ENCODE measurements at places on chromosomes 5 and 9.

DNA sequence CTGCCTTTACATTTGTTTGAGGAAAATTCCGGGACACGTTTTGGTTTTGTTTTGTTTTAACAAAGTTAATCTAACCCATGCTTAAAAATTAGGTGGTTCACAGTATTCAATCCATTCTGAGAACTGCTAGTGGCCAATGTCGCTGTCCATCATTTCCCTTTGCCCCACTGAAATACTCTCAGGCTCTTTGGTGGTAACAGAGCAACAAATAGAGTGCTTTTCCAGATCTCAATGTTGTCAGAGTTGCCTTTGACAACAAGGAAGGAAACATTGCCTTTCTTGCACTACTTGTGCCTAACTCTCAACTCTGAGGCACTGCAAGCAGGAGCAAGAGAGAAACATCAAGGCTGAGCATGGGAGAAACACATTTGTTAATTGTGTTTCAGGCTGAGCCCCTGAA is 154.0 kb downstream of the MCTP1 start:
- peak; percentile 28 for DNase-seq

- DNase-seq = no peak
Observed at GRCh38 chr5:30871196-30871595, 322.3 kb upstream of the CDH6 start.

GRCh38 chr5:81205058-81205457 is 28.1 kb upstream of the CKMT2 start:
- no peak for DNase-seq

GRCh38 chr5:179379321-179379890 is 34.1 kb upstream of the ADAMTS2 start:
- DNase-seq = no peak

GRCh38 chr9:73038613-73039012 is 85.8 kb upstream of the ALDH1A1 start:
- peak; percentile 85 for DNase-seq

DNA sequence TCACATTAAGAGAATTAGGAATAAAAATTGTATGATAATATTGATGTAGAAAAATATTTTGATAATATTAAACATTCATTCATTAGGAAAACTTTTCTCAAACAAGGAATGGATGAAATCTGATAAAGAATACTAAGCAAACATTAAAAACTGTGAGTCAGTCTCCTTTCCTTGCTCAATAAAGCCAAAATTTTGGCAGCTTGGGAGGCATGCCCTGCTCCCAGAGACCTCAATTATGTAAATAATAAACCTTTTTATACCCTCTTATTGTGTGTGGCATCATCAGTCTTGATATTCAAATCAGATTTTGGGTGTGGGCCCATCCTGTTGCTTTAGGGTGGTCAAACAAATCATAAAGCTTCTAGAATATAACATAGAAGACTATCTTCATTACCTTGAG is 36.6 kb upstream of the CCL21 start:
- DNase-seq = no peak

DNA sequence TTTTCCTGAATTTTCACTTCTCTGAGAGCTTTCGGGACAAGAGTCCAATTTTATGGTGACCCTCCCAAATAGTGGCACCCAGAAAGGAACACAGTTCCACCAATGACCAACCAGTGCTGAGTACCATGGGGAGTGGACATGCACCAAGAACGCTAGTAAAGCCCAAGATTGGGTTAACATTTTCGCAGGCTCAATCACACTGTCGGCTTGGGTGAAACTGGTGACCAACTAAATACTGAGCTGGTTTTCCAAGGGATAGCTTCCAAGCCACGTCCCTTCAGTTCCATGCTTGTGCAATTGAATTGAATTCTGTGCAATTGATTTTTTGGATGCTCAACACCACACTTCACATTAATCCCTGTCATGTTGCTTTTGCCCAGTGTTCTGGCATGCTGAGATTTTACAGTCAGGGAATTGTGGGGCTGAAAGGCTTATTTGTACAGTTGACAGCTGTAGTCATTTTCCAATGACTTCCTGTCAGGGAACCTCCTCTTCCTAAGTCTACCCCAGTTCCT is 37.6 kb upstream of the TRMT10B start:
- DNase-seq = no peak

- no peak for DNase-seq
Observed at GRCh38 chr9:25755951-25756350, 77.7 kb upstream of the TUSC1 start.

- DNase-seq = peak; percentile 49
Observed at GRCh38 chr9:124008694-124009530, 2.7 kb upstream of the LHX2 start.
